NCI-H2227 treated with DMSO at 0.1 percent for 48 hours (cell line): ENCODE measurements at places on chromosomes 6 and 20.

DNA sequence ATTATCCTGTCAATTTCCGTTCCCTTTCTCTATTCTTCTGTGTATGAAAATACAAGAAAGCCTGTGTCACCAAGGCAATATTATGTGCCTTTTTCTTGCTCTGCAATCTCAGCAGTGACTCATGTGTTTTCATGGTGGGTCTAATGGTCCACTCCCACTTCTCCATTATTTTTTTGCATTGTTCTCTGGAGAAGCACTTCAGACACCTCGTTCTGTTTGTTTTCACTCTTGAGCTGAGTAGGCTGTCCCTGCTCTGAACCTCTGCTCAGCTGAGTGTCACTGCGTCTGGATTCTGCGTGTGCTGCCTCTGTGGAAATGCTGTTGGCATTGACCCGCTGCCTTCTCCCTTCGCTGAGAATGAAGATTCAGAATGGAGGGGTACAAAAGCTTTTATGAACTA, 230.6 kb downstream of the TMEM242 start:
- DNase-seq: peak; percentile 45

DNA sequence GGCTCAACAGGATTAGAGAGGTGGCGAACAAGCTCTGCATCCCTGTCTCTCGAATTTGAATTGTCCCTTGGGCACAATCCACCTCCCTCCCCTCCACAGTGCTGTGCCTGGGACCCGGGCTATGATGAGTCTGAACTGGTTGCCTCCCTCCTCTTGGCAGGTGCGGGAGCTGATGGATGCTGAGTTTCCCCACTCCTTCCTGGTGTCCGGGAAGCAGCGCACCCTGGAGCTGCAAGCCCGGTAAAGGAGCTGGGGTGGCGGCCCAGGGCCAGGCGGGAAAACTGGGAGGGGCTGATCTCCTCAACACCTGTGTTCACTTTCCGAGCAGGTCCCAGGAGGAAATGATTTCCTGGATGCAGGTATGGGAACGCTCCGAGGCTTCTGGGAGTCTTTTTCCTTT, 14.9 kb downstream of the FGD2 start:
- no peak for DNase-seq

GRCh38 chr6:19041906-19042305, 654.8 kb downstream of the RNF144B start:
- DNase-seq: no peak

- DNase-seq: no peak
Measured at GRCh38 chr6:36180126-36180525, 16.4 kb upstream of the BRPF3 start.

- no peak for DNase-seq
Measured at GRCh38 chr6:7912736-7913517, 2.3 kb upstream of the TXNDC5 start.

GRCh38 chr6:26342106-26343004, 22.6 kb upstream of the BTN3A2 start:
- peak; percentile 4 for DNase-seq

- no peak for DNase-seq
Measured at GRCh38 chr20:25033265-25033923, 24.5 kb downstream of the ACSS1 start.

- no peak for DNase-seq
Measured at GRCh38 chr20:35823937-35824336, 52.1 kb downstream of the PHF20 start.

GRCh38 chr6:1605893-1606779, 3.6 kb upstream of the FOXC1 start:
- no peak for DNase-seq

GRCh38 chr6:157906537-157907061, 75.1 kb upstream of the SYNJ2 start:
- DNase-seq: no peak

GRCh38 chr6:154071711-154072110, 32.7 kb downstream of the OPRM1 start:
- DNase-seq: no peak

DNA sequence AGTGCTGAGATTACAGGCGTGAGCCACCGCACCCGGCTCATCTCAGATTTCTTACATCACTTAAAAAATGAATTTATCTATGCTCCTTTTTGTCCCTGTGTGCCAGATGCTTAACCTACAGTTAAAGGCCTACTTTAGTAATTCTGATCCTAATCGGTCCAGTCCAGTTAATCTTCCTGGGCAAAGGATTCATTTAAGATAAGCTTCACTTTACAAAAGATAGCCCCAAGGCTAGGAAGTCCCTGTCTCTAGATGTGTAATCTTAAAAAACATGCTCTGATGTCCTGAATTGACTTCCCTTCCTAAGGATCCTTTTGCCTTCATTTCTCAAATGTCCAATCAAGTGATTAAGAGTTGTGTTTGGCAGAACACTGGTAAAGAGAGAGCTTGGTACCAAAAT, 68.4 kb upstream of the IPCEF1 start:
- no peak for DNase-seq

DNA sequence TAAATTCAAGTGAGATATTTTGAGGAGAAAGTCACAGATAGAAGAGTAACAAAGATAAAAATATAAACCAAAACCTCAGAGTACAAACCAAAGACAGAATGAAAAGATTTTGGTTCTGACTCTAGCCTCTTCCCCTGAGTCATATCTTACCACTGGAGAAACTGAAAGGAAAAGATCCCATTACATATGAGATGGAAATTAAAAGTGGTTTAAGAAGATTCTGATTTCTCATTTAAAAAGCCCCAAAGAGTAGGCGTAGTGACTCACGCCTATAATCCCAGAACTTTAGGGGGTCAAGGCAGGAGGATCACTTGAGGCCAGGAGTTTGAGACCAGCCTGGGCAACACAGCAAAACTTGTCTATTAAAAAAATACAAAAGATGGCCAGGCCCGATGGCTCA, 30.6 kb downstream of the SPINT4 start:
- no peak for DNase-seq

DNA sequence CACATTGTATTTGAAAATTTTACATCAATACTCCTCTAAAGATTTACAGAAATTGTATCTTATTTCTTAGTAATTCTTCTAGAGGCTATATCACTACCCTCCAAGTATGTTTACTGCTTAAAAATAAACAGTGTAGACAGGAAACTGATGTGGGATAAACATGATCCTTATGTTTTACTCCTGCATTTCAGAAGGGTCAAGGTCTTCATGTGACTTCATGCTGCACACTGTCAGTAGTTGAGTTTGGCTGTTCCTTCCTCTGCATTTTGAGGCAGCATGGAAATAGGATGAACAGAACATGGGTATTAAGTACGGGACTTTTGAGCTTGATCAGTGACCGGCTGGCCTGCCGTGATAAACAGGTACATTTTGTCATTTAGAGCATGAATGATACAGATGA, 179.2 kb upstream of the FERMT1 start:
- DNase-seq: no peak

DNA sequence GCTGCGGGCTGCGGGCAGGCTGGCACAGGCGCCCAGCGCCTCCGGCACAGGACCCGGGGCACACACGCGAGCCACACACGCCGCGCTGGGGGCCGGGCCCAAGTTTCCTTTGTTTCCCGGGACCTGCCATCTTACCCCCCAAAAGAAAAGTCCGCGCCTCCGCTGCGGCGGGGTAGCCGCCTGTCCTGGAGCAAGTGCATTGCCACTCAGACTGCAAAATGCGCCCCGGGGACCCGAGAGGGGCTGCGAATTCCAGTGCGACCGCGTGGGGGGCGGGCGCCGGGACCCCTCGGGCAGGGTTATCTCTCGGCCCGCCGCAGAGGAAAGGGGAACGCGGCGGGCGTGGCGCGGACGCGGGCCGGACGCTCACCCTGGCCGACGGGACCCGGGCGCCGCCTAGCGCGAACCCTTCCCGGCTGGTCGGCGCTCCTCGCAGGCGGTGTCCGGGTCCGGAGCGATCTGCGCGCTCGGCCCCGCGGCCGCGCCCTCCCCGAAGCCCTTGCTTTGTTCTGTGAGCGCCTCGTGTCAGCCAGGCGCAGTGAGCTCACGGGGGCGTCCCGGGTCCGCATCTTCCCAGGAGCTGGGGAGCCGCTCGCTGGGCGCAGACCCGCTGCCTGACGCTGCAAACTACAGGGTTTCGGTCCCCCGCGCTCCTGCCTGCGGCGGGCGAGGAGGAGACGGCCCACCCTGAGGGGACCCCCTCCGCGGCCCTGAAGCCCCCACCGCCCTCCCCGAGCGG, 639 bp upstream of the CD24 start:
- DNase-seq: peak; percentile 49

DNA sequence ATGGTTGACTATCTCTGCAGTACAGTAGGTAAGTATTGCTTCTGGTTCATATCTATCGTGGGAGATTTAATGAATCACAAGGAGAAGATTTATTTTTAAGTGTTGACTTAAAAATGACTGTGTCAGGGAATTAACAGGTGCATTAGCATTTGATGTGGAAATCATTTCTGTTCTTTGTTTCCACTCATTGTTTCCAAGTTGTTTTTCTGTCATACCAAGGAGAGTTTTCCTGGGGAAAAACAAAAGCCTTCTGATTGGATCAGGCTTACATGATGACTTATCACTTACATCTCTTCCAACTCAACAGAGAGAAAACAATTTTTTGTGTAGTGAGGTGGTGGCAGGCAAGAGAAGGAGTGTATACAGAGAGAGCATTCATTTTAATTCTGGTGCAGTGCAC, 686.4 kb downstream of the HTR1B start:
- no peak for DNase-seq

GRCh38 chr6:26130581-26131249, 43.5 kb downstream of the HFE start:
- no peak for DNase-seq

- no peak for DNase-seq
Measured at GRCh38 chr6:160260367-160260766, 1.7 kb upstream of the SLC22A2 start.

DNA sequence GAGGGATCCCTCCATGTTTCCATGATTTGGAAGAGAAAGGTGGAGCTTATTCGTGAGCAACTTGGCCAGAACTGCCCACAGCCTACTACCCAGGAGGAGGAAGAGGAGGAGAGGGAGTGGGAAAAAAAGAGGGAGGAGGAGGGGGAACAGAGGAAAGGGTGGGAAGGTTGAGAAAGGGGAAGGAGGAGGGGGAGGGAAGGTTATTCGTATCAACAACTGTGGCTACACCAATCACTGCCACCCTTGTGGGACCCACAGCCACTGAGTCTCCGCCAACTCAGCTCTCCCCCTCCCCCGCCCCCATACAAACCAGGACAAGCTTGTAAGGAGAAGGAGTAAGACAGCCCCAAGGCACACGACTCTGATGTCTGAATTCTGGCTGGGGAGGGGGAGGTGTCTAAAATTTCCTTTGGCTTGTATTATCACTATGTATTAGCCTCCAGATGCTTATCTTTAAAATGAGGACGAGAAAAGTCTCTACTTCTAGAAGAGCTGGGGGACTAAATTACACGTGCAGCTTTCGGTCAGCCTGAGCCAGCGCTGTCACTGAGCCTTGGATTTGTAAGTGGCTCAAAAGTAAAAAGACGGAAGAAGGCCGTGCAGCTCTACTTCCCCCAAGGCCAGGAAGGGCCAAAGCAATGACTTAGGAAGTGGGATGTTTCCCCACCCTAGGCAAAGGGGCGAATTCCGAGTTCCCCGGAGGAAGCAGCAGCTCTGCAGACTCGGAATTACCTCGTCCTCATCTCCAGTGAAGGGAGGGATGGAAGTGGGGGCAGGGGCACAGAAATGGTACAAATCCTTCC, 1.0 kb downstream of the FKBP1A start:
- no peak for DNase-seq

- no peak for DNase-seq
Measured at GRCh38 chr6:150713931-150714330, 114.2 kb downstream of the PLEKHG1 start.

DNA sequence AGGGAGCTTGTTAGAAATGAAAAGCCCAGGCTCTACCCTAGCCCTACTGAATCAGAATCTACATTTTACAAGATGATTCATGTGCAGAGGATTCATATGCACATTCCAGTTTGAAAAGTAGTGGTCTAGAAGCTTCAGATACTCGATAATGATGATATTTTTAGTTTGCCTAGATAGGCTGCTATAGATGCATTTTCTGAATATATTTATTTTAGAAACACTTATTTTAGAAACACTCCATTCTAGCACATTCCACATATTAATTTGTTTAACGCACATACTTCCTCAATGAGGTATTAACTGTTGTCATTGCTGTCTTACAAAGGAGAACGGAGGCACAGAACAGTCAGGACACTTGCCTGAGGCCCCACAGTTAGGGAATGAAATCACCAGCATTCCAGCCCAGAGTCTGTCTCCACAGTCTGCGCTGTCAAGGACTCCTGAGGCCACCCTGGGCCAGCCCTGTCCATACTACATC, 64.4 kb downstream of the SNAP25 start:
- no peak for DNase-seq

GRCh38 chr20:40815156-40816038, 126.4 kb upstream of the MAFB start:
- no peak for DNase-seq

DNA sequence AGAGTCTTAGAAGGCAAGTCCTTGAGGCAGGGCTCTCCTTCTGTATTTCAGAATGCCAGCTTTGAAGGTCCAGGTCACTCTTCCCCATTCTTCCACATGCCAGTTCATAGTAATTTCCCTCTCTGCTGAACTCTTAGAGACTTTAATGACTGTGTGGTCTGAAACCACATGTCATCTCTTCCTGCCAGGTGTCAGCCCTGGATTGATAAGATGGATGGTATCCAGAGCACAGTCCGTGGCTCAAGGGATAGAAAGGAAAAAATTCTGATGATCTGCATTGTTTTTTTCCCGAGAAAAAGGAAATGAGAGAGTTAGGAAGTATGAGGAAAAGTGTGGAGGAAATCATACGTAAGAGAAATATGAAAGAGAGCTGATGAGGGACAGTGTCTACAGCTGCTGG, 250.9 kb downstream of the TPBG start:
- no peak for DNase-seq

- DNase-seq: no peak
Measured at GRCh38 chr20:50251383-50251748, 60.7 kb downstream of the CEBPB start.

GRCh38 chr6:52540286-52540902, 36.5 kb downstream of the TRAM2 start:
- no peak for DNase-seq

DNA sequence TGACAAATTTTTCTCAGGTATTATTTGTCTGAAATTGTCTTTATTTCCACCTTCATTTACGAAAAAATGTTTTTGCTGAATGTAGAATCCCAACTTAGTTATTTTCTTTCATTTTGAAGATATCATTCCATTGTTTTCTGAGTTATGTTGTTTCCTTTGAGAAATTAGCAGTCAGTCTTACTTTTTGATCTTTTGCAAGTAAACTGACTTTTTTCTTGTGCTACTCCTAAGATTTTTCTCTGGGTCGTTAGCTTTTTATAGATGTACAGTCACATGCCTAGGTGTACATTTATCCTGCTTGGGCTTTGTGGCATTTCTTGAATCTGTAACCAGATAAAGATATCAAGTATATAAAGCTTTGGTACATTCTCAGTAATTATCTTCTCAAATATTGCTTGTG, 29.6 kb upstream of the ASIP start:
- DNase-seq: no peak

- DNase-seq: no peak
Measured at GRCh38 chr6:141484711-141485110, 648.0 kb upstream of the GJE1 start.
